ENCODE measurements at places on chromosomes 7 and 10.

DNA sequence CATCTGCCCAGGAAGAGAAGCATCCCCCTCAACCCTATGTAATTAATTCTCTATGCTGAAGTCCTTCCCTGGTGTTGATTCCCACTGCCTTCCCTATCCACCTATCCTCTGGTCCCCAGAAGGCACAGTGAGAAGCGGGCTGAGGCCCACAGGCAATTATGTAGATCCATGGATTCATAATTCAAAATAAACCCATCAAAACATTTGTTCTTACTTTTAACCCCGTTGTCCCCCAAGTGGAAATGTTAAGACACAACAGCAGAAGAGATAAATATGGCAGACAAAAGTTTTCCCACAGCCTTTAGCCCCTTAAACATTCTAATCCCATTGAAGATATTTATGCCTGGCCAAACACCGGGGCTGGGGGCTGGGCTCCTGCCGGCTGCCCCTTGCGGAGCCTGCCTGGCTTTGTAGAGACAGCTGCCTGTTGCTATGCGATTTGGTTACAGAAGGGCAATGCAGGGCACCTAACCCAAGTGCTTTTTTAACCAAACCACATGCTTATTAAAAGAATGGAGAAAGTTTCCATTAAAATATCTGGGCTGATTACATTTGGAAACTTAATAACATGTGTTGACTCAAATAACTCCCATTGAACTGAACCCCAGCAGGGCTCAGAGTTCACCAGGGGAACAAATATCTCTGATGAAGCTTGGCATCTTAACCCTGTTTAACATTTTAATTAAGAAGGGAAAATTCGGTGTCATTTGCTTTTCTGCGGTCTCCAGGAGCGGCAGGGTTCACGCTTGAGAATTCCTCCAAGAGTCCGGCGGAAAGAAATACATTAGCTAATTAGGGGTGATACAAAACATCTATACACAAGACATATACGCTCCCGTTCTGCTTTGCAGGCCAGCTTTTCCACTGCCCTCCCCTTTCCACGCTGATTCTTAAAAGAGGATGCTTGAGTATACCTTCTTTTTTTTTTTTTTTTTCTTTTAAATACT, 110.8 kb upstream of the FGFR2 start:
- no peak for DNase-seq

- DNase-seq = peak; percentile 68
Measured at GRCh38 chr7:82443547-82444219, at the start of gene CACNA2D1. CACNA2D1 (minus strand) TSS chr7:82443777.

DNA sequence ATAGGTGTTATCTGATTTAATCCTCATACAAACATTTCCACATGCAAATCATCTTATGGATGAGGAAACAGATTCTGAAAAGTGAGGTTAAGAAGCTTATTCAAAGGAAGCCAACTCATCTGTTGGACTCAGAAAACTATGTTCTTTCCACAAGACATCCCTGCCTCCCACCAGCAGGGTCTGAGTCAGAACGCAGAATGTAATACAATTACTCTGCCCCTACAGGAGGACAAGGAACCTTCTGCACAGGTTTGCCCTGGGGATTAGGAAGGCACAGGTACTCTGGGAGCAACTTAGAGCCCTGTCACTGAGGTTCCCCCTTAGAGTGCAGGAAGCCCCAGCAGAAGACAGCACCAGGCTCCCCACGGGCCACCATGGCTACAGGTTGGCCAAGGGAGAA, 255.7 kb downstream of the TNS3 start:
- no peak for DNase-seq

- no peak for DNase-seq
Measured at GRCh38 chr7:27587429-27587828, 75.3 kb downstream of the HIBADH start.

DNA sequence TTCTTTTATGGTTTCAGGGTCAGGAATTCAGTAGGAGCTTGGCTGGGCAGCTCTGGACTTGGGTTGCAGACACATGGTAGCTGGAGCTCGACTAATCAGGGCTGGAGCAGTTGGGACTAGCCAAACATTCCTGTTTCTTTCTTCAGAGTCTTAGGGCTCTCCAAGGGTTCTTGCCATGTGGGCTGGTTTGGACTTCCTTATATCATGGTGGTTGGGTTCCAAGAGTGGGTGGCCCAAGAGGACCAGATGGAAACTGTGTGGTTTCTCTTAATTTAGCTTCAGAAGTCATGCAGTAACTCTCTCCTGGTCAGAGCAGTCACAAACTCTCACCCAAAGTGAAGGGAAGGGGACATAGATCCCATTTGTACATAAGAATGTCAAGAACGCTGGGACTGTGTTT, 270.1 kb upstream of the FZD1 start:
- no peak for DNase-seq

DNA sequence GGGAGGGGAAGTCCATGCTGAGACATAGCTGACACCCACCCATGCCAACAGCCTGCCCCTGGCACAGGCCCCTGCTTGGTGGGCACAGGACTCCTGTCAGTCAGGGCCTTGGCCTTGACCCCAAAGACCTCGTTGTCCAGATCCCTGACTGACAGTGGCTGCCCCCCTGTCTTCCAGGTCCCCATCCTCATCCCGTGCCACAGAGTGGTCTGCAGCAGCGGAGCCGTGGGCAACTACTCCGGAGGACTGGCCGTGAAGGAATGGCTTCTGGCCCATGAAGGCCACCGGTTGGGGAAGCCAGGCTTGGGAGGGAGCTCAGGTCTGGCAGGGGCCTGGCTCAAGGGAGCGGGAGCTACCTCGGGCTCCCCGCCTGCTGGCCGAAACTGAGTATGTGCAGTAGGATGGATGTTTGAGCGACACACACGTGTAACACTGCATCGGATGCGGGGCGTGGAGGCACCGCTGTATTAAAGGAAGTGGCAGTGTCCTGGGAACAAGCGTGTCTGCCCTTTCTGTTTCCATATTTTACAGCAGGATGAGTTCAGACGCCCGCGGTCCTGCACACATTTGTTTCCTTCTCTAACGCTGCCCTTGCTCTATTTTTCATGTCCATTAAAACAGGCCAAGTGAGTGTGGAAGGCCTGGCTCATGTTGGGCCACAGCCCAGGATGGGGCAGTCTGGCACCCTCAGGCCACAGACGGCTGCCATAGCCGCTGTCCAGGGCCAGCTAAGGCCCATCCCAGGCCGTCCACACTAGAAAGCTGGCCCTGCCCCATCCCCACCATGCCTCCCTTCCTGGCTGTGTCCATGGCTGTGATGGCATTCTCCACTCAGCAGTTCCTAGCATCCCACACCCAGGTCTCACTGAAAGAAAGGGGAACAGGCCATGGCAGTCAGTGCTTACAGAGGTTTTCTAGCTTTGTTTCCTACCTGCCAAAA, 197.2 kb downstream of the EBF3 start:
- DNase-seq = no peak

GRCh38 chr7:48296966-48297365, 125.7 kb downstream of the ABCA13 start:
- no peak for DNase-seq

GRCh38 chr10:43570971-43571370, 3.4 kb downstream of the ZNF239 start:
- DNase-seq = no peak

DNA sequence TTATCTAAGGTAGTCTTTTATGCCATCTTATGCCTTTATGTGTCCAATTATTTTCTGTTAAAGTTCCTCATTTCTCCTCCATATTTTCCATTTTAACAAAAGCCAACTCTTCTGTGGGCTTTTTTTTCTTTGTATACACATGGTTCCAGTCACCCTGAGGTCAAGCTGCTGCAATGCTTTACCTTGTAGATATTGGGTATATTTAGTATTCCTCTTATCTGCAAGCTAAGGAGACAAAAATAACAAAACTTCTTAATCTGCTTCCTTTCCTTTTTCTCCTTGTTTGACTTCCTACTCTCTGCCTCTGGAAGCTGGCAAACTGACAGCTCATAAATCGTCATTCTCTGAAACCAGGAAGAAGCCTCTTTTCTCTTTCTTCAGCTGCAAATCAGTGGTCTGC, 885.0 kb upstream of the LRRN3 start:
- DNase-seq = no peak

DNA sequence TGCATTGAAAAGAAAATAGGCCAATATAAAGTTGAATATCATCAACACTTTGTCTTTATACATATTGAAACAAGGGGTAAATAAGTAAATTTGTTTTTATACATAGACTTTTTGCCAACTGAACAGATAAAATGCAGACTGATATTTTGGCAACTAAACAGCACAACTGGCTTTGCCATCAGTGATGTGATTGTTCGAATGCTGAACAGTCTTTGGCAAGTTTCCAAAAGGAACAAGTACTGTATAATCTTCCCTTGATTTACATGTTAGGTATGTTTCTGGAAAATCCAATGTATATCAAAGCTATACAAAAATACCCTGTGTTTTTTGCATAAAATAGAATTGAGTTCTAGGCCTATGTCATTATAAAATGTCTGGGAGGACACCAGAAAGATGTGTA, 18.2 kb upstream of the ANKRD1 start:
- no peak for DNase-seq

DNA sequence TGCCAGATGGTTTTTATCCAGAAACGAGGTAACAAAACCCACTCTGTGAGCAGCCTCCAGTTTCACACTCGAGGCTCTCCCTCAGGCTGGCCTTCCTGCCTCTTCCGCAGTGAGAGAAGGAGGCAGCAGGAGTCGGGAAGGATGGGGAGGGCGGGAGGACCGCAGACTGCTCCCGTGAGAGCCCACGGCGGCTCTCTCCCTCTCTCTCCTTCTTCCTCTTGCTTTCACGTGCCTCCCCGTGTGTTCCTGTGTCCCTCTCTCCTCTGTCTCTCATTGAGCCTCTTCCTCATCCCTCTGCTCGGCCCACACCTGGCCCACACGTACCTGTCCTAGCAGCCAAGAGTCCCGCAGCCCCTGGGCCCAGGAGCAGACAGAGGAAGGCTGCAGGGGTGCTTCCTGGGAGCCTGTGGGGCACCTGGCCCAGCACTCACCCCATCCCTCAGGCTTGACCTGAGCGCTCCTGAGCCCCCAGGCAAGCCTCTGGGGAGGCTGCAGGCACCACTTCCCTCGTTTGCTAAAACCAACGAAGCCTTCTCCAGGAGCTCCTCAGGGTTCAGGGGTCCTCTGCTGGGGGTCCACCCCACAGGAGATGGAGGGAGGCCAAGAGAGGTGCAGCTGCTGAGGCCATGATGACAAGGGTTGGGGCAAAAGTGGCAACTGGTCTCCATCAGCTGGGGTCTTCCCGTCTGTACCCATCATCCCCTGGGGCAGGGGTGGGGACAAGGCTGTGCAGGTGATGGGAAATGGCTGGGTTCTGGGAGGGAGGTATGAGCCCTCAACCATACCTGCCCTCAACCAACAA, 13.6 kb downstream of the SPOCK2 start:
- DNase-seq = no peak

GRCh38 chr10:91614225-91614624, 18.6 kb downstream of the PPP1R3C start:
- DNase-seq = no peak

- DNase-seq = no peak
Measured at GRCh38 chr10:66394342-66395063, 531.3 kb upstream of the LRRTM3 start.

GRCh38 chr10:100370714-100371481, 23.9 kb downstream of the SCD start:
- DNase-seq = no peak

DNA sequence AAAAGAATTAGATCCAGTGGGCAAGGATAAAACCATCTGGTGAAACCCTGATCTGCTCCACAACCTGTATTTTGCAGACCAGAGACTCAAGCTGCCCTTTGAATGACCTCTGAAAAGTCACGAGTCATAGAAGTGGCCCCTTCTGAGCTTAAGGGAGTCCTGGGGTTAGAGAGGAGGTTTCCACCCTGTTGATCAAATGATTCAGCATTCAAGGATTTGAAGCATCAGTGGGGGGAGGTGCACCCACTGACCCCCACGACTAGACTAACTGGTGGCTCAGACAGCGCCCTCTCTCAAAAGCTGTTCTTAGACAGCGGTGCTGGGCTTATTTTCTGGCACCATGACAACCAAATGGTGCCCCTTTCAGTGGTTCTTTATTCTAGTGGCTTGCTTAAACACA, 44.3 kb downstream of the PLCE1 start:
- DNase-seq = no peak

GRCh38 chr7:31487071-31487470, 26.8 kb upstream of the ITPRID1 start:
- DNase-seq = no peak

GRCh38 chr10:70943841-70944466, 55.6 kb upstream of the PCBD1 start:
- no peak for DNase-seq

- no peak for DNase-seq
Measured at GRCh38 chr10:11138314-11139033, 120.8 kb downstream of the CELF2 start.

DNA sequence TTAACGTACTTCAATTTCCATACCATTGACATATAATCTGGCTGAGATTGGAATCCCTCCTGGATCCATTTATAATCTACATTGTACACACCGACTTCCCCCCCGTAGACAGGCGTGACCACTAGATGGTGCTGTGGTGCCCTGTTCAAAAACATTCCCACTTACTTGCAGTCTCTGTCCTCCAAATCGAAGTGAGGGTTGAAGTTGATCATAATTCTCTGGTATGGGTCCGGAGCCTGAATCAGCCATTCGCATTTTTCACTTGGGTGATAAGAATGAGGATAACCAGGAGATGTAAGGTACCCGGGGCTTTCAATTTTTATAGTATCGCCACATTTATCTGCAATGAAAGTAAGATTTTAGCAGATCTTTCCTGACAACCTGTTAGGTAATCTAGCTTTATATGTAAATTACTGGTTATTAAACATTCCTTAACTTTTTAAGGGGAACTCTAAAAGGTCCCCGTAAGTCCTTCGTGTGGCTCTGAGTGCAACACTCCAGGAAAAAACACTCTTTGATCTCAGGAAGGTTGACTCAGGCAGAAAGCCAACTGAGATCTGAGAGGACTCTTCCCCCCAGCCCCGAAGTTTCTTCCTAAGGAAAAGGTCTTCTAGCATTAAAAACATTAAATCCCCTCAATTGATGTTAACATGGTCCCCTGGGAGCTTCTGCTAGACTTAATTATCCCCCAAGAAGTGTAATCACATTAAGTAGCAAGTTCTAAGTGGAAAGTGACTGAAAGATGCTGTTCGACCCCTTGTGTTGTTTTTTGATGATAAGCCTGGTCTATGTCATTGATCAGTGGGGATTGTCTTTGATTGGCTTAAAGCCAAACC, 3.7 kb downstream of the NRP1 start:
- peak; percentile 73 for DNase-seq

GRCh38 chr10:16116404-16117304, 256.3 kb upstream of the MINDY3 start:
- DNase-seq = peak; percentile 27

DNA sequence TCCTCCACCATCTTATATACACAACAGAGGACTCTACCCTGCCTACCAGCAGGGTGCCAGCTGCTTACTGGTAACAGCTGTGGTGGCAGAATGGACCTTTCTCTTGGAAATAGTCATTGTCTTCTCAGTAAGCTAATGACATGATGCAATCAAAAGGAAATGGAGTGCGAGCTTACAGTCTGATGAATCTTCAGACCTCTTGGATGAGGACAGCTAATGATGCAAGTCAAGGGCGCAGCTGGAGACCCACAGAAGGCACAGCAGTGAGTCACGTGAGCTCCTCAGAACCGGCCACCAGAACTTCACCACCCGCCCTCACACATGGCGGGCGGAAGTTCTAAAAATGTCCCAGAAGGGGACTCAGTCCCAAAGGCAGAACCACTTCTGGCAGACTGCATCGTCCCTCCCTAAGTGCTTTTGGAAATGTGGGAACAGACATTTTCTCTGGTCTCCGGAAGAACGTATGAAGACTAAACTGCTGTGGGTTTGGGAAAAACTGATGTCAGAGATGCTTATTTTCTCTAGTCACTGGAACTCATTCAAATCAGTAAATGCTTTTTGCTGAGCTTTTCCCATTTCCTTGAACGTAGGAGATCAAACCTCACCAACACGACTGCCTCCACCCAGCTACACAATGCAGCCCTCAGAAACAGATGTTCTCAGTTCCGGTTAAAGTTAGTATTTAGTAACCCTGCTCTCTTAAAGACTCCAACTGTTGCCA, 96.4 kb downstream of the FAS start:
- no peak for DNase-seq

All from NCI-H1694 (cell line).